ENCODE measurements at places on chromosomes 16 and 17. TPM values are rescaled to one million over a fixed set of nuclear protein-coding genes. Genes with fewer than 3 reads are reported as not detected.

- DNase-seq = no peak
Measured at GRCh38 chr17:55709984-55710383, 12.7 kb downstream of the TMEM100 start.

The NPIPA7 gene
- polyA plus RNA-seq = 26.8 TPM

- no peak for DNase-seq
Measured at GRCh38 chr16:55499951-55500529, 8.8 kb upstream of the LPCAT2 start.

GRCh38 chr16:29862884-29863668 lies at the start of gene CDIPT:
Gene CDIPT (minus strand): TSS chr16:29863226. CDS start chr16:29862857, 369 bp downstream.
- DNase-seq = peak; percentile 98

The PRAC1 gene
- not detected for polyA plus RNA-seq

- DNase-seq = peak; percentile 17
Measured at GRCh38 chr17:37490638-37491614, 1.2 kb downstream of the DUSP14 start.

DNA sequence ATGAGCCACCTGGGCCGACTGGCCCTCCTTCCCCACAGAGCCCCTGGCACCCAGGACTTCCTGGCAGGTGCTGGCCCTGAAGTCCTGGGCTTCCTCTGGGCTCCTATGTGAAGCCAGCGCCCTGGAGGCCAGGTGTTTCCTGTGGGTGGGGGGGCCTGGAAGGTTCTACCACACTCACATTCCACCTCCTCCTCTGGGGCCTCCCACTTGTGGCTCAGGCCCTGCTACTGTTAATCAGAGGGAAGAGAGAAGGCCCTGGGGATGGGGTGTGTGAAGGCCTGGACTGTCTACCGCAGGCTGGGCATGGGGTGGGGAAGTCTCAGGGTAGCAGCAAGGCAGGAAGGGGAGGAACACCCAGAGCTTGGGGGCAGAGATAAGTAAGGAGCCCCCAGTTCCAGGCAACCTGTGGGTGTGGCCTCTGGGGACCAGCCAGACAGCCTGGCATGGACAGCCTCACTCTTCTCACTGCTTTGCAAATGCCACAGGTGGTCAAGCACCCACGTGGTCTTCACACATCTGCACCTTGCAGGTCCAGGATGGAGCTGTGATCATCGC lies 111.9 kb upstream of the TNRC6C start:
- DNase-seq = peak; percentile 70

Measured in B cell (primary cell).